ENCODE measurements at places on chromosomes 2 and 18.
A peak's percentile ranks its signal among the peaks of the same experiment; 100 is the strongest.

DNA sequence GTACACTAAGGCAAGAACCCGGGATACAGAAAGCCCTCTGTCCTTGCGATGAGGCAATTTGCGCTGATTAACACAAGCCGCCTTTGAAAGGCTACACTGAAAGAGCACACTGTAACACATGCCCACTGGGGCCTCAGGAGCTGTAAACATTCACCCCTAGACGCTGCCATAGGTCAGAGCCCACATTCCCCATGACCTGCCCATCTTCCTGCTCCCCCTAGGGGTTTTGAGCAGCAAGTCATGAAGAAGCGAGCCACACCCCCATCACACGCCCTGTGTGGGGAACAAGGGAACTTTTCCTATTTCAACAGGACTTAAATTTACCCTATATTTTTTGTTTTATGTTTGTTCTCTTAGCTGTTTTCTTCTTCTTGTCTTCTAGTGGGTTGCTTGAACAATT lies 47.8 kb upstream of the SLC4A10 start:
- DNase-seq: no peak

DNA sequence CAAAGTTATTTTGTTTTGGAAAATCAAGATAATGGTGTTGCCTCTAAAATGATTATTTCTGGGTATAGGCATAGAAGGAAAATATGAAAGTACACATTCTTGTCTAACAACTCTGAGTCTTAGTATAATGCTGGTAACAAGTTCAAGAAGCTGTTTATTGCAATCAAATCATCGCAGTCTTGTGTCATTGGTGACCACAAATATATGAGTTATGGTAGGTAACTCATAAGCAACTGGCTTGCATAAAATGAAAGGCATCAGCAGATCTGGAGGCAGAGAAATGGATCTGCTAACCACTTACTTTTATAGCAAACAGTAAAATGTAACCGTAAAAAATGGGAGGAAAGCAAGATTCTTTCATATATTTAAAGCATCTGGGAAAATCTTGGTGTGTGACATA lies 156.2 kb upstream of the TCF4 start:
- DNase-seq: peak; percentile 22

- peak; percentile 31 for DNase-seq
Measured at GRCh38 chr18:27599202-27599829, 414.2 kb upstream of the CHST9 start.

GRCh38 chr18:13220361-13220991 lies 1.9 kb downstream of the LDLRAD4 start:
- DNase-seq: peak; percentile 27

DNA sequence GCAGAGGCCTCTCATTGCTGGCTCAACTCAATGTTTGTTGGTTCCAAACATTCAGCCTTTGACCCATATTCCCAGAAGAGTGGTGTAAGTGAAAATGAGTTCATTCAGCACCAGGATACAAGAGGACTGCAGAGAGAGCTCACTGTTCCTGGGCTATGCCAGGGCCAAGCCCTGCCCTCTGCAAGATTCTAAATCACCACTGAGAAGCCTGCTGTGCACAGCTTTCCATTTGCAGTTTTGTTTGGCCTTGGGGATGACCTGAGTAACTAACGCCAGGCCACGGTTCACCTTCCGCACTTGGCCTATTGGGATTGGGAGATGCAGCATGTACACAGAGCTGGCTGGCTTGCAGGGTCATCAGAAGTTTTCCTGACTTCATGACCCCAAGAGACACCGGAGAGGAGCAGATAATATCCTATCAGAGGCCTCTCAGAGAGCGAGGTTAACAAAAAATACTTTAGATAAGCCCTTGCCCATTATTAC lies 12.6 kb downstream of the GKN1 start:
- DNase-seq: no peak

- no peak for DNase-seq
Measured at GRCh38 chr2:224405841-224406370, 4.0 kb upstream of the FAM124B start.

- DNase-seq: no peak
Measured at GRCh38 chr2:189803431-189803830, 19.2 kb downstream of the PMS1 start.

- peak; percentile 95 for DNase-seq
Measured at GRCh38 chr2:29627279-29627711, 294.1 kb downstream of the ALK start.

- no peak for DNase-seq
Measured at GRCh38 chr18:31920277-31920676, 22.7 kb downstream of the TRAPPC8 start.

DNA sequence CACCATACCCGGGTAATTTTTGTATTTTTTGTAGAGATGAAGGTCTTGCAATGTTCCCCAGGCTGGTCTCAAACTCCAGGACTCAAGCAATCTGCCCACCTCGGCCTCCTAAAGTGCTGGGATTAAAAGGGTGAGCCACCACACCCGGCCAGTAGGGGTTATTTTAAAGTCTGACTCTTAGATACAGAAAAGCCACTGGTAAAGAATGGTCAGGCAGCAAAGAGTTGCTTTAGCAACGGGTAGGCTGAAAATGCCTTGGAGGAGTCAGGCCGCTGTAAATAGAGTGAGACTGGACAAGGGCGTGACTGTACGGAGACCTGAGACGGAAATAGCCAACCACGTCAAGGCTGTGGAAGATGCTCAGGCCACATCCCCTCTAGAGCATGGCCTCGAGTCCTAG lies 54.2 kb downstream of the ACKR3 start:
- DNase-seq: no peak

DNA sequence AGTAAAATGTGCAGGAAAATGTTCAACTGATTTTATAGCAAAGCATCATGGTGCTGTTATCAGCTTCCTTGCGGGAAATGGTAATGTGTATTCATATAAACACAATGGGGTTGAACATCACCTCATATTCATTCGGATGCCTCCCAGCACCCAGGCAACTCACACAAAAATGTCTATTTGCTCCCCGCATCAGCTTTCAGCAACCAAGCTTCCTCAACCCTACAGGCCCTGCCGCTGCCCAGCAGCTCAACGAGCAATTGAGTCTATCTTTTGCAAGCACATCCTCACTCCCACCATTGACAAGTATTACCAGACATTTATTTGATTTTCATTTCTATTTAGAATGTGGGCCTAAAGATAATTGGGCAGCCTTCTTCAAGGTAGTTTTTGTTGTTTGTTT lies 2161.4 kb upstream of the PIK3C3 start:
- DNase-seq: no peak

DNA sequence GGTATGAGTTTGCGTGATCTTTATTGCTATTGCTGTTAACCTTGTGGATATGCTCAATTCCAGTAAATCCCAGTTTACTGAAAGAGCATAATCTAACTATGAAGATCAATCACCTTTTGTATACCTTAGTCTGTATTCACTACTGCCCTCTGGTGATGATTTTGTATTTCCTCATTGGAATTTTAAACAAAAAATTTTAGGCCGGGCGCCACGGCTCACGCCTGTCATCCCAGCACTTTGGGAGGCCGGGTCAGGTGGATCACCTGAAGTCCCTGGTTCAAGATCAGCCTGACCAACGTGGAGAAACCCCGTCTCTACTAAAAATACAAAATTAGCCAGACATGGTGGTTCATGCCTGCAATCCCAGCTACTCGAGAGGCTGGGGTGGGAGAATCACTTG lies 5.1 kb downstream of the COMMD1 start:
- DNase-seq: no peak

- no peak for DNase-seq
Measured at GRCh38 chr2:176405477-176405876, 136.2 kb downstream of the MTX2 start.

DNA sequence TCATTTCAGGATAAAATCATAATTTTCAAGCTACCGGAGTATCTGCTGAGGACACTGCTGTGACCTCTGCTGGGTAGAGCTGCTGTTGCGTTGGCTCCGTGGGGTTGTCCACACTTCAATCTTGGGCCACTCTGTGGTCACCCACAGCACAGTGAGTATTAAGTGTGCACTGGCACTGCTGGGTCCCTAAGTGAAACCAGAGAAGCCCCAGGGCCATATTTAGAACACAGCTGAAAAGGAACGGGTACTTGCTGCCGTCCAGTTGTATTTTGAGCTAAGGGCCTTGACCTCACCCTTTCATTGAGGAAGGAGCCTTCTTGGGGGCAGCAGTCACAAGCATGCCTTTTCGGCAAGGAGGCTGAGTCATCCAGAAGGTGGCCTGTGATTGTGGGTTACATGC lies 10.1 kb downstream of the SLC9A4 start:
- DNase-seq: no peak

- DNase-seq: no peak
Measured at GRCh38 chr2:219619235-219619634, 8.2 kb upstream of the SLC4A3 start.

GRCh38 chr2:180416627-180417026 lies 409.5 kb upstream of the CWC22 start:
- DNase-seq: no peak

DNA sequence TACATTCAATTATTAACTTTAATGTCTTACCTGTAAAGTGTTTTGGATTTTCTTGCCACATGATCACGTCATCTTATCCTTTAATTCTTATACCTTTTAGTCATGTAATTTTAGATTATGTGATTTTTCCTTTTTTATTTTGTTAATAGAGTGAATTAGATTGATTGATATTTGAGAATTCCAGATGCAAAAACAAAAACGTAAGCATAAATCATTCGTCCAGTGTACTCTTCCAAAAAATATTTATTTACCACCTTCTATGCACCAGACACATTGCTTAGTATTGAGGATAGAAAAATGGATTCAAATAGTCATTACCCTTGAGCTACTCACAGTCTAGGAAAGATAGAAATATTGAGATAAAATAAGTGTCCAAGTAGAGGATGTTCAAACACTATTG lies 249.6 kb downstream of the PDE11A start:
- DNase-seq: no peak

DNA sequence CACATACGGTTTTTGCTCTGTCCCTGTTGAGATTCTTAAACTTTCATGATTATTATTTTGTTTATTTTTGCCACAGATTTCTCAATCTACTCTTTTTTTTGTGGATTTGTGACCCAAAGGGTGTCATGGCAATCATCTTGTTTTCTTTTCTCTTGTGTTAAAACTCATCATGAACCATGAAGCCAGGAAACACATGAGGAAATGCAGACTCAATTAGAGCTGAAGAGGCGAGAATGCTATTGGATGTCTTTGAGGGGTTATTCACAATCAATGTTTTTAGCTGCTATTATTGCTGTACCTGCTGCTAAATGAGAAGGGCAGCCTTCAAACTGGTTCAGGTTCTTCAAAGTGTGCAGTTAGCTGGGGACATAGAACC lies 99.5 kb upstream of the MMADHC start:
- no peak for DNase-seq

GRCh38 chr2:177164584-177165052 lies 48.0 kb upstream of the HNRNPA3 start:
- DNase-seq: peak; percentile 83

DNA sequence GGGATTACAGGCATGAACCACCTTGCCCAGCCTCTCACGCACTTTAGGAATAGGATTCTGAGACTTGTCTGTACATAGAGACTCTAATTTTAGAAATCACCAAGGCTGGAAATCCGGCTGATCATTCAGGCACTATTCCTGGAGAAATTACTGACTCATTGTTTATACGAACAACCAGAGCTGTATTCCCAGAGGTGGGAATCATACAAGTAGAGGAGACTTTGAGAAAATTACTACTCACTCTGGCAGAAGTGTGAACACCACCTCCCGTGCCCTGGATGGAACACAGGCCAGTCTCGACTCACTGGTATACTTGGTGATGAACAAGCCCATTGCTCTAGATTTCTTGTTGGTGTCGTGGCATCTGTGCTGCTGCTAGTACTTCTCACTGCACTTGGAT lies 5.8 kb upstream of the ADNP2 start:
- DNase-seq: peak; percentile 26

- DNase-seq: peak; percentile 1
Measured at GRCh38 chr2:13201924-13202323, 485.2 kb downstream of the TRIB2 start.

GRCh38 chr2:209988010-209988409 lies 14.4 kb upstream of the RPE start:
- no peak for DNase-seq

DNA sequence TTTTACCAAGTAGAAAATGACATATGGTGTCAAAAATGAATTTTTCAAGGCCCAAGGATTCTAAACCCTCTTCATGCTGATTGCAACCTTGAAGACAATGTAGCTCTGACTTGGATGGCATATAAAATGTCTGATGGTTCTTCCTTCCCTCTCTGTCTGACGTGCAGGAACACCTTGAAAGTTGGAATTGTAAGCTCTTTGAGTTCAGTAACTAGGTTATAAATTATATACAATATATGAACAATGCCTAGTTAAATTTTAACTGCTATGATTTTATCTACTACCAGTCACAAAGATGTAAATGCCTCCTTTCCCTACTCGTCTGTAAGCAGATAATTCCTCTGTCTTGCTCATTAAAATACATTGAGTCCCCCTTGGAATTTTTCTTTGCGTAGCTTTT lies 89.5 kb upstream of the TMEM17 start:
- DNase-seq: no peak

DNA sequence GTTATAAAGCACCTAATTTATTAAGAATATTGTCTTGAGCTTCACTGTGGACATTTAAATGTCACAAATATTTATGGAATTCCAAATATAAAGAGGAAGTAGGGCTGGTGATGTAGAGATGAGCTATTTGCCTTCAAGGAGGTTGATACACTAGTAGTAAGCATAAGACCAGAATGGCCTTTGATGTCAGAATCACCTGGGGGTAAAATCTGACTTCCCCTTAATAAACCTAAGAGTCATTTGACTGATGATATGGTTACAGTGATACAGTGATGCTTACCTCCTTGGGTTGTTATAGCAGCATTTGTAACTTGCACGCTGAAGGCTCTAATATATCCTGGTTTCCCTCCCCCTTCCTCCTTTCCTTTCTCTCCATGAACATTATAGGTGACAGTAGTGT lies 143.7 kb downstream of the CERS6 start:
- no peak for DNase-seq

DNA sequence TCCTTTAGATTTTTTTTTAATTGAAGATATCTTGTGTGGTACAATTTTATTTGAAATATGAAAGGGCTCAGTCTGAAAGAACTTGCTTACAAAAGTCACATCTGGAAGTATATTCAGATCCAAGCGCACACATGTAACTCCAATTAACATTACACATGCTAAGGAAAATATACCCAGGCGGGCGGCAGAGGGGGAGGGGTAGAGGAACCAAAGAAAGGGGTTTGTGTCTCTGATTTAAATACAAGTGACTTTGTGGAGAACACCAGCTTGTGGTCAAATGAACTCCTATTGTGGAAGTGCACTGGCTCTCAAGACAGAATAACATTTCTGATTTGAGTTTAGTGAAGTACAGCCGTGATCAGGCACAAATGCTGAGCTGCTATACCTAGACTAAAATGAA lies 280.2 kb upstream of the SOX11 start:
- no peak for DNase-seq

DNA sequence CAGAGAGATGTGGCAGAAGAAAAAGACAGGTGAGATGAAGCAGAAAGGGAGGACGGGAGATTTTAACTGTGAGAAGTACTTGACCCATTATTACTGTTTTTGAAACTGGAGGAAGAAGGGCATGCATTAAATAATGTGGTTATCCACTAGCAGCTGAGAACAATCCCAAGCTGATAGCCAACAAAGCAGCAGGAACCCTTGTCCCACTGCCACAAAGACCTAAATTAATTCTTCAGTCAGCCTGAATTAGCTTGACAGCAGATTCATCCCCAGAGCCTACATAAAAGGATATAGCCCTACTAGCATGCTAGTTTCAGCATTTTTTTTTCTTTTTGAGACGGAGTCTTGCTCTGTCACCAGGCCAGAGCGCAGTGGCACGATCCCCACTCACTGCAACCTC lies 19.5 kb upstream of the REG3A start:
- DNase-seq: no peak

GRCh38 chr2:127166231-127166860 lies 53.8 kb downstream of the CYP27C1 start:
- DNase-seq: no peak

All from fibroblast of skin of abdomen (primary cell).